ENCODE measurements at places on chromosomes 12 and 14. TPM values are rescaled to one million over a fixed set of nuclear protein-coding genes. Genes with fewer than 3 reads are reported as not detected.
A peak's percentile ranks its signal among the peaks of the same experiment; 100 is the strongest.

- no peak for DNase-seq
These were observed 229.1 kb upstream of the OR4E1 start for GRCh38 chr14:21902561-21903181.

- no peak for DNase-seq
These were observed 430.0 kb downstream of the CCDC91 start for GRCh38 chr12:28620281-28620680.

- DNase-seq = peak; percentile 72
These were observed 102.5 kb downstream of the FGD4 start for GRCh38 chr12:32501835-32502333.

DNA sequence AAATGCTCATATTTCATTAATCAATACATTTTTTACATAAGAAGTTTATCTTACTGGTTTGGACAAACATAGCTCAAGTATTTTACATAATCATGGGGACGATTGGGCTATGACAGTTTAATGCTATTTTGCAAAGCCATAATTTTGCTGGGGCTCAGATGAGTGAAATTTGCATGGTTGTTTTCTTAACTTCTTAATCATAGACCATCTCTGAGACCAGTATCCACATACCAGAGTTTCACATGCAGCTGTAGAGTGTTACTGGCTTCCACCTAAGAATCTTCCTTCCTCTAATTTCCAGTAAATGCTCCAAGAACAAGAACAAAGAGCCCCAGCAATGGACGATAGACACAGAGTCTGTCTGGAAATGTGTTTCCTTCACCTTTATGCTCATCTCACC, 303.0 kb upstream of the TMEM132C start:
- DNase-seq = no peak

The TTC6 gene
- total RNA-seq = not detected

Measured in GM23248 (cell line).